AG08395 (cell line): ENCODE measurements at places on chromosomes 13 and 19.

DNA sequence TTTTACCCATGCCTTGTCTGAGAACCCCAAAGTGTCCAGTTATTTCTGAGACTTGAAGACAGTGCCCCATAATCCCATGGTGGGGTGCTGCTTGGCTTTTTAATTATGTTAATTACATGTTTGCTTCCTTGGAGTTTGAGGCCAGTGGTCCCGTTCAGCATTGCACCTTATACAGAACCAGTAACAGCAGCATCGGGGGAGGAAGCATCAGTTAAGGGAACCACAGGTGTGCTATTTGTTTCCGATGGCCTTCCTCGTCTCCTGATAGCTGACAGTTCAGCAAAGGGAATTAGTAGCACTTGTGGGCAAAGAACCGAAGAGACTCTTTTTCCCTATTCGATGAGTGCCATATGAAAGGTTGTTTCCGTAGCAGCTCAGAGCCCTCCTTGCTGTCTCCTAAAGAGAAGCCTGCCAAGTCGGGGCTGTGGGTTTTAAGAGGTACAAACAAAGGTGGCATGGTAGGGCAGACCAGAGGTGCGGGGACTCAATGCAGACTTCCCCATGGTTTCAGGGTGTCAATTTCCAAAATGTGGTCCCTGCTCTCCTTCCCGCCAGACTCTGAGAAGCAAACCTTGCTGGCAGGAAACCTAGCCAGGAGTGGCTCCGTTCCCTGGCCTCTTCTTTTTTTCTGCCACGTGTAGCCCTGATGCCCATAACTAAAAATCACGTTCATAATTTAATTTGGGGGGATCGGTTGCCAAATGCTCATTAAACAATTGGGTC, 225.2 kb upstream of the TSHZ3 start:
- DNase-seq = no peak

DNA sequence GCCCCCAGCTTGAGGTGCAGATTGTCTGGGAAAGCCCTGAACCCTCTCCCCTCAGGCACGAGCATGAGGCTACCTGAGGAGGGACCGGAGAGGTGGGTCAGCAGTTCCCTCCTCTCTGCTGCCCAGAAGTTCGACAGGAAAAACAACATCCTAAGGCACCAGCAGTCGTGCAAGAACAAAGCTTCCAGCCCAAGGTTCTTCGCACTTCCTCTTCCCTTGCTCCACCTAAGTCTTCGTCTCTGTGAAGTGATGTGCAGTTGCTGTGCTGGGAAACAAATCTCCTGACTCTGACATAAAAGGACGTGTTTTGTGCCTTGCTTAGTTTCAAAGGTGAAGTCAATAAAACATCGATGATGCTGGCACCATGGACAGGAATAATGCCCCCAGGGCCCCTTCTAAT, 173.3 kb downstream of the USP12 start:
- DNase-seq = no peak

DNA sequence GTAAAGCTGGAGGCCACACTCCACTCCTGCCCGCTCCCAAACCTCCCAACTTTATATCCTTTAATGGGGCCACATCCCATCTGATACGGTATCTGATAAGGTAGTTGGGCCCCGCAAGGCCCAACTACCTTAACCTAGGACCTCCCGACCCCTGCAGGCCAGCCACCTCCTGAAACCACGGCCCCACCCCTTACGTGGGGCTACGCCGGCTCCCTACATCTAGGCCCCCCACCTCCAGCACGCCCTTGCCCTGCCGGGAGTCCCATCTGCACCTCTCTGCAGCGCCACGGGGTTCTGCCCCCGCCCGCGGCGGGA, 2.2 kb downstream of the IGFLR1 start:
- no peak for DNase-seq

GRCh38 chr13:113965968-113966884, 7.7 kb downstream of the C13orf46 start:
- no peak for DNase-seq

- no peak for DNase-seq
Measured at GRCh38 chr13:44605721-44606120, 29.6 kb upstream of the TSC22D1 start.
